ENCODE measurements at places on chromosomes 2 and 18. TPM values are rescaled to one million over a fixed set of nuclear protein-coding genes. Genes with fewer than 3 reads are reported as not detected.

Gene ALPP
- polyA plus RNA-seq, result 0.06 TPM

Gene SKOR2
- not detected for polyA plus RNA-seq

Gene ZBTB7C
- 1.7 TPM for polyA plus RNA-seq

Gene DYNAP
- 0.37 TPM for polyA plus RNA-seq

DNA sequence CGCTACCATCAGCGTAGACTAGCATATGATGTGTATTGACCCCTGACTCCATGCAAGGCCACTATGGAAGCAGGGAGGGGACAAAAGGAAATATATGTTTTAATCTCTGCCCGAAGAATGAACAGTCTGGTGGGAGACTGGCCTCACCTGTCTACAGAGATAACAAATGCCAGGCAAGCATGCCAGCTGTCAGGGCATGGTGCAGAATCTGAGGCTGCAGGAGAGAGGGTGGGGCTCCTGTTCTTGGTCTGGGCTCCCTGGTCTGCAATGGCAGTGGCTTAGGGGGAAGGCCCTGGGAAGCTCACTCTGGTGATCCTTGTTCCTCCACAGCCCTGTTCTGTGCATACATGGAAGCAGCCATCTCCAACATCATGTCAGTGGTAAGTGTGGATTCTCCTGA is 27.5 kb downstream of the SLC14A2 start:
- no peaks in the 10 kb centered on the region for H3K4me1 ChIP-seq
- H3K4me3 ChIP-seq, result no peak overlapping the region
- no peaks in the 10 kb centered on the region for H3K36me3 ChIP-seq

DNA sequence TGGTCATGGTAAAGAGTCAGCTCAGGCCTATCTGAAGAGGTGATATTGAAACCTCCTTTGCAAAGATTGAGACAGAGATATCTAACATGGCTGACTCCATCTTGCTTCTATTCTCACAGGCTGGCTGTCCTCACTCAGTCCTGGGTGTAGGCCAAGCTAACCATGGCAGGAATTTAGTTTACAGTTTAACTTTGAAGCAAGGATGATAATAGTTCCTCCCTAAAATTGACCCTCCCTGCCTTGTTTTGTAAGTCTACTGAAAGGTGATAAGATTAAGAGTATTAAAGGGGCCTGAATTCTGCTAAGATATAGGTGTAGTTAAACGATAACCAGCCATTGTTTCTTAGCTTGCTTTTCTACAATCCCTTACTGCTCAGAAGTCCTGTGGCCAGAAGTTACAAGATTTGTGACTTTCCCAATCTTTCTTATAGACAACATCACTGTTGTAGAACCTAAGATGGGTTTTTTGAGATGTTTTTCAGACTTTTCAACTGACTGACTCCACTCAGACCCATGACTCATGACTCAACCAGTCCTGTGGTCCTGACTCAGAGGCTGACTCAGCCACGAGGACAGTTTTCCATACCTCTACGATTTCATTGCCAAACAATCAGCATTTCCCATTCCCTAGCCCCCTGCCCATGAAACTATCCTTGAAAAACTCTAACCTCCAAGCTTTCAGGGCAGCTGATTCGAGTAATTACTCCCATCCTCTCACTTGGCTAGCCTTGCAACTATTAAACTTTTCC is 195.7 kb upstream of the SESTD1 start:
- H3K4me1 ChIP-seq, result peaks cover 10% of the 10 kb centered on the region
- H3K27me3 ChIP-seq, result no peaks in the 10 kb centered on the region
- H3K36me3 ChIP-seq, result no peaks in the 10 kb centered on the region
- DNase-seq, result peak; percentile 65

DNA sequence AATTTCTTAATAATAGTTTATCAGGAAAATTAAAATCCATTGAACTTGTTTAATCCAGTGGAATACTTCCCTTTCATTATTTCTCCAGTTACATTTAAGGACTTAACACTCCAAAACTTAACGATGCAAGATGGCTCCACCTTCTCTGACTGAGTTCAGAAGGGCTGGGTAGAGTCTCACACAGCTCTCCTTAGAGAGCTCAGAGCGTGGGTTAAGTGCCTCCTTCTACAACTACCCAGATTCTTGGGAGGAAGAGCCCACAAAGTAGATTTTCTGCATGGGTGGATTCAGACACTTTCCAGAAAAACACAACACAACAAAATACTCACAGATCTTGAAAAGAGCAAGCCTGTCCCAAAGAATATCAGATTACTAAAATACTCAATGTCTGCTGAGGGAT is 130.6 kb downstream of the THADA start:
- no peak for DNase-seq
- H3K36me3 ChIP-seq, result no peaks in the 10 kb centered on the region
- H3K4me3 ChIP-seq, result no peak overlapping the region
- H3K4me1 ChIP-seq, result peaks cover 10% of the 10 kb centered on the region
- no peak overlapping the region for H3K27ac ChIP-seq
- no peaks in the 10 kb centered on the region for H3K27me3 ChIP-seq

DNA sequence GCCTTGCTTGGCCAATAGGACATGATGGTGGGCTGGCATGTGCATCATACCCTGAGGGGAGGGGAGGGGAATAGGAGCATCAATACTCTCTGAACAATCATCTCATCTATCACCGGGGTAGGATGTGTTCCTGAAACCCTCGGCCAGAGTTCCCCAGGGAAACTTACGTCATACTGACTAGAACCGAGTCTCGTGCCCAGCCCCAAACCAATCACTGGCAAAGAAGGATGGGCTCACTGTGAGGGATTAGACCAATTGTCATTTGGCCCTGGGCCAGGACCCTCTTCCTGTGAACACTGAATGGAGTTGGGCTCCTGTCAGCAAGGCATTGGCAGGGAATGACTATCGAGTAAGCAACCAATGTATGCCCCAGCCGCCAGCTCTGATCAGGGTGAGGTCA is 261.5 kb downstream of the MYCN start:
- H3K36me3 ChIP-seq, result no peaks in the 10 kb centered on the region
- no peak overlapping the region for H3K4me3 ChIP-seq
- H3K27me3 ChIP-seq, result no peaks in the 10 kb centered on the region
- peak overlapping the region; percentile 69 for H3K27ac ChIP-seq

- no peaks in the 10 kb centered on the region for H3K4me1 ChIP-seq
- no peaks in the 10 kb centered on the region for H3K36me3 ChIP-seq
- H3K27ac ChIP-seq, result no peak overlapping the region
- no peak for DNase-seq
- H3K4me3 ChIP-seq, result no peak overlapping the region
Observed at GRCh38 chr18:76573325-76574025, 78.4 kb upstream of the ZNF516 start.

GRCh38 chr2:218022851-218023530 is 20.2 kb upstream of the TNS1 start:
- H3K27me3 ChIP-seq, result no peaks in the 10 kb centered on the region
- H3K27ac ChIP-seq, result no peak overlapping the region
- H3K4me3 ChIP-seq, result no peak overlapping the region
- DNase-seq, result peak; percentile 40
- H3K36me3 ChIP-seq, result no peaks in the 10 kb centered on the region
- no peaks in the 10 kb centered on the region for H3K4me1 ChIP-seq

DNA sequence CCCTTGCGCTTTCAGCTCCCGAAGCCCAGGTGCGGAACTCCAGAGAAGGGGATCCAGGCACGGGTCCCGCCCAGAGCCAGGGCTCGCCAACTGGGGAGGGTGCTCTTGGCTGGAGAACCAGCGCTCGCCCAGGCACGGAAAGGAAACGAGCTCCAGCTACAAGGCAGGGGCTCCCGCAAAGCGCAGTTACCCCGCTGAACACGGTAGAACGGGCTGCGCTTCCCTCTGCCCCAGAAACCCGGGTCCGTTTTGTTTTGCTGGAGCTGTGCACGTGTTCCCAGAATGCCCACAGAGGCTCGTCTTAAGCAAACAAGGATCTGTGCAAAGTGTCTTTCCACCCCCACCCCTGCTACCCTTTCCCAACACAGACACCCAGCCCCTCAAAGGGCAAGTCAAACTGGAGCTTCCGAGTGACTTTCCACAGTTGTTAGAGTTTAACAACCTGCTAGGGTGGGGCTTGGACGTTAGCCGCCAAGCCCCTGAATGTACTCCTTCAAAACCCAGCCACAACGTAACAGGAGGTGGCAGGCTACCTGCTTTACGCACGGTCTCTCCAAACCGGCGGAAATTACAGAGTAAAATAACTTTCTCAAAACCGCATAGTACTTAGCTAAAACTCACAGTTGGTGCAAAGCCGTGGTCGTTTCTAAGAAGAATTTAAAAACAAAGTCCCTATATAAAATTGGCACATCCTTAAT is 775 bp downstream of the RNF125 start:
- H3K4me1 ChIP-seq, result peaks cover 22% of the 10 kb centered on the region
- peak overlapping the region; percentile 79 for H3K4me3 ChIP-seq
- H3K27ac ChIP-seq, result peak overlapping the region; percentile 95
- H3K27me3 ChIP-seq, result peaks cover 2% of the 10 kb centered on the region
- DNase-seq, result peak; percentile 86

DNA sequence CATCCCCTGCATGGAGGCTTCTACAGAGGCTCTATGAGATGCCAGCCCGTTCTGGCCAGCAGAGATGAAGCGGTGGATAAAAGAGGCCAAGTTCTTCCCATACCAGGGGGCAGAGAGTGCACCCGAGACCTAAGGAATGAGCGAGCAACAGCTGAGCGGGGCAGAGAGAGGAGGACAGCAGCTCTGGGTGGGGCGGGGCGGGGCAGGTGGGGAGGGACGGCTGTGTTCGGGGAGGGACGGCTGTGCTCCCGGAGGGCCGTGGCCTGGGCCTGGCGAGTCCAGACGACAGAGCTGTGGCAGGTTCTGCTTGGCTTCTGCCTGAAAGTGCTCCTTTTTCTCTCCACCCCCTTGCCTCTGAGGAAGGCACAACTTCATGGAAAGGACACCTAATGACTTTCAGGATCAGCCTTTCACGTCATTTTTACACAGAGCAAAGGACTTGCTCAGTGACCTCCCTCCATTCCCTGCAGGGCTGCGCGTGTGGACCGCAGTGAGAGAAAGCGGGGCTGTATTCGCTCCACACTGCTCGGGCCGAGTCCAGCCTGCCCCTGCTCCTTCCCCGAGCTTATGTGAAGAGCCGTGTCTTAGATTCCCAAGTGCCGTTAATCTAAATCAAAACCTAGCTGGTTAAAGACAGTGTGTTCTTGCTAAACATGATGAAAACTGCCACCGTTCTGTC is 232.9 kb downstream of the HDAC4 start:
- peaks cover 7% of the 10 kb centered on the region for H3K36me3 ChIP-seq
- H3K4me3 ChIP-seq, result no peak overlapping the region
- no peak overlapping the region for H3K27ac ChIP-seq
- DNase-seq, result no peak

DNA sequence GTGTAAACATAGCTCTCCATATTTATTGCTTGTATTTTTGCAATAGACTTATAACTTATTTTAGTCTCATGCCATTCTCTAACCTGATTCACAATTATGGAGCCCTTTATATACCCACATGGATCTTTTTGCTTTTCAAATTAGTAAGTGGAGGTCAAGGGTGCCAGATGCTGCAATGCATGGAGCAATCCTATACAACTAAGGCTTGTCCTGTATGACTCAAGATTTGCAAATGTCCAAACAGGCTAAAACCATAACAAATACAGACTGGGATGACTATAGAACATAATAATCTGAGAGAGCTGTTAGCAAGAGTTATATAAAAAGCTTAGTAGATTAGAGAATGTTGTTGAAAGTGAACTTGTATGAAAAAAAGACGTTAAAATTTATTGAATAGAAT is 690.4 kb upstream of the NRXN1 start:
- DNase-seq, result no peak
- no peak overlapping the region for H3K4me3 ChIP-seq
- no peak overlapping the region for H3K27ac ChIP-seq

- no peak overlapping the region for H3K27ac ChIP-seq
- no peak for DNase-seq
- no peaks in the 10 kb centered on the region for H3K36me3 ChIP-seq
Observed at GRCh38 chr2:33444967-33445366, 31.5 kb upstream of the RASGRP3 start.

DNA sequence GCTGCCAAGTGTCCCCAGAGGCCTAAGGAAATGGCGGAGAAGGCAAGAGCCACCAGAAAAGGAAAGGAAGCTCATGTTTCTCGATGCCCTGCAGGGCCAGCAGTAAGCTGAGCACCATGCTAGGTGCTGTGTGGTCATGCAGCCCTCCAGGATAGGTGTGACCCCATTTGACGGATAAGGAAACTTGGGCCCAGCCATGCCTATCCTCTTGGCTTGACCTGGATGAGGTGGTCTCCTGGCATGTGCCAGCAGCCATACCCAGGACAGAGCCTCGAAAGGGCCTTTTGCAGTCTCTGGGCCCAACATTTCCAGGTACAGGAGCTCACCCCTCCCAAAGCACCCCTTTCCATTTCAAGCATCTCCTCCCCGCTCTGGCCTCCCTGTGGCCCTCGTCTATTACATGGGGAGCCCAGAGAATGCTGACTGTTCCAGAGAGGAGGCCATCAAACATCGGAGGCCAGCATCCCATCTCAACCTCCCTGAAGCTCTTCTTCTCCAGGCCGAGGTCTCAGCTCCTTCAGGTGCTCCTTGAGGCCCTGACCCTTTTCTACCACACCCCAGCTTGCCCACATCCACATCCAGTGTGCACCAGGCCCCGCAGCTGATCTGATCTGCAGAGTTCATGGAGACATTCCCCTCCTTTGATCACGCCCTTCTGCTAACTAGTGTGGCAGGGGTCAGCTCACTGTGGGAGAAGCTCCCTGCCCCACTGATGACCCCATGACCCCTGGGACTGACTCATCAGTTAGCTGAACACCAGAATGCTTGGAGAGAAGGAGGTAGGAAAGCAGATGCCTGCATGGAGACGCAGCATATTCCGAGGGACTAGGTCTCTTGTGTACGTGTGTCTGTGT is 208.4 kb downstream of the TNS1 start:
- DNase-seq, result no peak
- H3K4me3 ChIP-seq, result no peak overlapping the region
- peaks cover 3% of the 10 kb centered on the region for H3K27me3 ChIP-seq

DNA sequence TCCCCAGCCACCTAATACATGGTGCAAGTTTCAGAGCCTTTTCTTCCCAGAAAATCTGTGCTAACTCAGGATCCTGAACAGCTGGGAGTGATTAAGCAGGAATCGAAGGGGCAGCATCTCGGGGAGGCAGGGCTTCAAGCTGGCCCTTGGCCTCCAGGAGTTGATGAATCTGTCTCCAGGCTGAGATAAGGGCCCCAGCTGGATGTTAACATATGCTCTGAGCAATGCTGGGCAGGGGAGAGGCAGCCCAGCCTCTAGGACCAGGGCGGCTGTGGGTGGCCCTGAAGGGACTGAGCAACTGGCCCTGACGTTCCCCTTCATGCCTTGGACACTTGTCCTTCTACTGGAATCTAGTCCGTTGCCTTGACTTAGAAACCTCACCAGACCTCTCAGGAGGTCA is 84.1 kb upstream of the EPC2 start:
- no peaks in the 10 kb centered on the region for H3K4me1 ChIP-seq
- peaks cover 5% of the 10 kb centered on the region for H3K27me3 ChIP-seq
- no peak overlapping the region for H3K27ac ChIP-seq

GRCh38 chr2:120344214-120344975 is 1.5 kb upstream of the INHBB start:
- H3K27ac ChIP-seq, result no peak overlapping the region
- DNase-seq, result peak; percentile 26
- H3K4me1 ChIP-seq, result peaks cover 12% of the 10 kb centered on the region
- H3K27me3 ChIP-seq, result peaks cover 88% of the 10 kb centered on the region

- DNase-seq, result no peak
- no peak overlapping the region for H3K27ac ChIP-seq
- H3K36me3 ChIP-seq, result no peaks in the 10 kb centered on the region
- peaks cover 7% of the 10 kb centered on the region for H3K27me3 ChIP-seq
- H3K4me1 ChIP-seq, result peaks cover 1% of the 10 kb centered on the region
Observed at GRCh38 chr2:237501892-237502513, 15.0 kb downstream of the MLPH start.
